ENCODE measurements at places on chromosomes 3 and 15.

DNA sequence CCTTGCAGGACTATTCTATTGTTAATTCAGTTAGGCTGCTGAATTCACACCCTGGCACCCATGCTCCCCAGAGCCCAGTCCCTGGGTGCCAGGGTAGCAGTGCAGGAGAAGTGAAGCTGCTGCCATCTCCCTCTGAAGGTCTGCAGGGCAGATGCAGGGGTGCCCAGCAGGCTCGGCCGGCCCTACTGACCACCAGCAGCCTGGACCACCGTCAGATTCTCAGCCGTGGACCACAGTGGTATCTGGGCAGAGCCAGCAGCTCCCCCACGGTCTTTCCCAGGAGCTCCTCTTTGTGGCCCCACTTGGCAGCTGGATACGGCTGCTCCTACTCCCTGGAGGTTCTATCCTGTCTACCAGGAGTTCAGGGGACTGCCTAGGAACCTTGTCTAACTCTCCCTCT is 46.8 kb downstream of the ALDH1L1 start:
- no peak for DNase-seq

- DNase-seq, result no peak
Measured at GRCh38 chr15:72235298-72235697, 4.3 kb upstream of the PKM start.

DNA sequence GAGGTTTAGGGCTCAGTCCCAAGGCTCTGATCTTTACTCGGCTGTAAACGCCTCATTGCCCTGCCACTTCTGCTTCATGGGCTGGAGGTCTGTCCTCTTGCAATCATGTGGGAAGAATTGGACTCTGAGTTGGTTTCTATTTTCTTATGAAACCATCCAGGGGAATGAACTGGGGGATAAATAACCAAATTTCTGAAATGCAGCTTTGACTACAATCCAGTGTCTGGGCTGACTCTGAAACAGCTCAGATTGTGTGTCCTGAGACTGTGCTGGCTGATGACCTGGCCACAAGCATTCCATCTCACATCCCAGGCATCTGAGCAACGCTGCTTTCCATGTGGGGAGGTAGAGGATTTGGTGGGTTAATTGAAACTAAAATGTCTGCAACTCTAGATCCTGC is 71.0 kb upstream of the GALNT15 start:
- no peak for DNase-seq

- no peak for DNase-seq
Measured at GRCh38 chr15:69092159-69092558, 68.3 kb upstream of the GLCE start.

DNA sequence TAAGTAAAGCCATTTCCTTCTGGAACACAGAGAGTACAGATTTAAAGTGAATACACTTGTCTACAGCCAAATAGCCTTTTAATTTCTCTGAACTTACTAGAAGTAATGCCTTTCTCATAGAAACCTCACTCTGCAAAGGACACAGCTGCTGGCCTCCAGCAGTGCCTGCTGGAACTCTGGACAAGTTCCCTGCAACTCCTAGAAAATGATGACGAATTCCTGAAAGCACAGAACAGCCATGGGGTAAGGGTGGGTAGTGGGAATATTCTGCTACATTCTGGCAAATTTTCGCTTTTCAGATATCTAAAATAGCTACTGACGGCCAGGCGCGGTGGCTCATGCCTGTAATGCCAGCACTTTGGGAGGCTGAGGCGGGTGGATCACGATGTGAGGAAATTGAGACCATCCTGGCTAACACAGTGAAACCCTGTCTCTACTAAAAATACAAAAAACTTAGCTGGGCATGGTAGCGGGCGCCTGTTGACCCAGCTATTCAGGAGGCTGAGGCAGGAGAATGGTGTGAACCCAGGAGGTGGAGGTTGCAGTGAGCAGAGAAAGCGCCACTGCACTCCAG is 34.4 kb downstream of the RYK start:
- DNase-seq, result no peak

- no peak for DNase-seq
Measured at GRCh38 chr3:172107403-172107802, 68.0 kb downstream of the FNDC3B start.

DNA sequence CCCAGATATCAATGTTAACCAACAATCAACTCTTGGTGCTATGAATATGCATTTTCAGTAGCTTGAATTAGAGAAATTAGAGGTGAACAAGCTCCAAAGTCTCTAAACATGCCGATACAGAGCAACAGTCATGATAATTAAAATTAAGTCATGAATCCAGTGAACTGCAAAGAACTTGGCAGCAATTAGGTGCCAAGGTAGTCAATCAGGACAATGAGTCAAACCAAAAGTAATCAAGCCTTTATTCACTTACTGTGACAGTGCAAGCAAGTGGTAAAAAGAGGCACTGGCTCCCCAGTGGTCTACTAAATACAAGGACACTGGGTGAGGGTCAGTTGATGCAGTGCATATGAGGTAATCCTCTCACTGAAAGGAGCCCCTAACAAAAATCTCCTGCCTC is 1.8 kb downstream of the ZNF770 start:
- no peak for DNase-seq

- no peak for DNase-seq
Measured at GRCh38 chr15:65110676-65111292, 4.2 kb downstream of the UBAP1L start.

DNA sequence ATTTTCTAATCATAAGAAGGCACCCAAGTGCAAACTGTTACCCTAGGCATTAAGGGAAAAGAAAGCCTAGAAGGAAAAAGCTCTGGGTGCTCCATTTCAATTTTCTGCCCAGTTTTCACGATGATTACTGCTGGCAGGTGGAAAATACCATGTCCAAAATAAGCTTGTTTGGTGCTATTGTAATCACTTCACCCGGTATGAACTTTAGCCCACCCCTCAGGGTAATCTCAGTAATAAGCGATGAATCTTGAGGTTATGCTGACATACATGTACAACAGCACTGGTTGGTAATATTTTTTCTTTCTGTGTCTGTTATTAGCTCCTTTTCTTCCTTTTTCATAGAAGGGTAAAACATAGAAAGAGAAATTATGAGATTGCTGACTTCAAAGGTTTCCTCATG is 88.6 kb upstream of the MEX3B start:
- DNase-seq, result no peak

GRCh38 chr3:56985878-56986277 is 74.6 kb upstream of the SPATA12 start:
- no peak for DNase-seq

- DNase-seq, result no peak
Measured at GRCh38 chr3:187491371-187491770, 123.2 kb downstream of the RTP4 start.

DNA sequence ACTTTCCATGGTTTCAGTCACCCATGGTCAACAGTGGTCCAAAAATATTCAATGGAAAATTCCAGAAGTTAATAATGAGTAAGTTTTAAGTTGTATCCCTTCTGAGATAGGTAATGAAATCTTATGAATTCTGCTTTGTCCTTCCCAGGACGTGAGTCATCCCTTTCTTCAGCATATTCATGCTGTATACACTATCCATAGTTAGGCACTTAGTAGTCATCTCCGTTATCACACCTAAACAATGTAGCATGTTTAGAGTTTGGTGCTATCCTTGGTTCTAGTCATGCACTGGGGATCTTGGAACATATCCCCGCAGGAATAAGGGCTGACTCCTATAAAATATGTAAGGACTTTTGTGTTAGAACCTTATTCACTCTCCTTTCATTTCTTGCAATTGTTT is 153.2 kb downstream of the UNC13C start:
- no peak for DNase-seq

GRCh38 chr15:62663547-62663946 is 379.0 kb upstream of the TPM1 start:
- no peak for DNase-seq

- DNase-seq, result no peak
Measured at GRCh38 chr3:132786890-132787289, 64.7 kb upstream of the NPHP3 start.

DNA sequence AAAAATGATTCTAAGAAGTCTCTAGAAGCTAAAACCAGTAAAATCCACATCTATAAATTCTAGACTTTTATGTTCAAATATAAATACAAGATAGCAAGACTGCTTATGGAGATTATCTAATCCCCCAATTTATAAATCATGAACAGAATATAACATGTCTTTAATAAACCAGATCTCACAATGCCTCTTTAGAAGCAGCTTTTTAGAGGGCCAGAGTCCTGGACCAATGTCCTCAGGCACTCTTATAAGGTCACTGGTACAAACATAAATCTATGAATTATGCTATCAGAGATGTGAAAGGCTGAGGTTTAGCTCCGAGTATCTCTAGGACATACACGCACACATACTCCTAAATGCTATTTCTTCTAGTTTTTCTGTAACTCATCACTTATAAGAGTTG is 78.3 kb downstream of the ADAM10 start:
- DNase-seq, result no peak

GRCh38 chr3:153242896-153243295 is 80.9 kb downstream of the RAP2B start:
- no peak for DNase-seq

- no peak for DNase-seq
Measured at GRCh38 chr3:191959876-191960413, 499.0 kb downstream of the PYDC2 start.

GRCh38 chr15:39976291-39977274 is 42.7 kb downstream of the EIF2AK4 start:
- peak; percentile 80 for DNase-seq

DNA sequence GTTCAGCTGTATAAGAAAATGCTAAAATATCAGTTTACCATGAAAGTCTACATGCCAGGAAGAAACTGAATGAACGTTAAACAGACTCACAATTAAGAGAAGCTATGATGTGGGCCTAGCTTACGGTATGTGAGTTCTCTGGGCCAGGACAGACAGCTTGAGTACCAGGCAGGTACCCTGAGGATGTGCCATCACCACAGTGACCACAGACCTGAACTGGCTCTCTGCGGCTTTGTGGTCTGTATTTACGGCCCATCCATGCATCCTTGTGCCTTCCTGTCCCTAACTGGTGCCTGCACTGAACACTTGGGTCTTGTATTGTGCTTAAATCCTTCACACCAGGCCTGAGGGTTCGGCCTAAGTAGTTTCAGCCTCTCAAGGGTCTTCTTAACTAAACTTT is 467.5 kb upstream of the PPP2R3A start:
- no peak for DNase-seq

DNA sequence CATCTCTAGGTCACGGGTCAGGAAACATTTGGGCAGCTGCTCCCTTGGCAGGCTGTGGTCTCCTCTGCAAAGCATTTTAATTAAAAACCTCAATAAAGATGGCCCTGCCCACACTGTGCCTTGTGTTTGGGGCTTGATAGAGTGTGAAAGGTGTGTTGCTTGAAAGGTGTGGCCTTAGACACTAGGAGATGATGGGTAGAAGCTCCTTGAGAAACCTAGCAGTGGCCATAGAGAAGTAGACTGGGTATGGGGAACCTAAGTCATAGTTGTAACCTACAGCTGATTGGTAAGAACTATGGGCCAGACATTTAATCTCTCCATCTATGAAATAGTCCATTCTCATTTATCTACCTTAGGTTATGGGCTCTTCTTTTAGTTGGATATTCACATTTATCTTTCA is 3.3 kb downstream of the JAGN1 start:
- DNase-seq, result no peak

GRCh38 chr3:183553334-183554026 is 2.0 kb downstream of the KLHL6 start:
- no peak for DNase-seq

DNA sequence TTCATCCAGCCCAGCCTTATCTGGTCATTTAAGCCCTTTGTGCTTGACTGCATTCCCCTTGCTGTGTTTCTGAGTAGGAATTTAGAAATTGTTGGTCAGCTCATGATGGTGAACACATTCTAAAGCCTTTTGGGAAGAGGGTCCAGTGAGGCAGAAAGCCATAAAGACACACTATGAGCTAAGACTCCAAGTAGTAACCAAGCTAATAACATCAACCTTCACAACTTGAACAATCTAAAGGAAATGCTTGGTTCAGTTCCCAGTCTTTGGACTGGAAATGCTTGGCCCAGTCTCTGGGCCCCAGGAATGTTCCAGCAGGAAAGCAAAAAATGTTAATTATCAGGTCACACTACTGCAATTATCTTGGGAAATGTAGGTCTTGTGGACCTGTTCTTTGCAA is 7.7 kb downstream of the PLSCR1 start:
- DNase-seq, result peak; percentile 11

GRCh38 chr3:157595259-157595658 is 92.0 kb upstream of the VEPH1 start:
- DNase-seq, result no peak

DNA sequence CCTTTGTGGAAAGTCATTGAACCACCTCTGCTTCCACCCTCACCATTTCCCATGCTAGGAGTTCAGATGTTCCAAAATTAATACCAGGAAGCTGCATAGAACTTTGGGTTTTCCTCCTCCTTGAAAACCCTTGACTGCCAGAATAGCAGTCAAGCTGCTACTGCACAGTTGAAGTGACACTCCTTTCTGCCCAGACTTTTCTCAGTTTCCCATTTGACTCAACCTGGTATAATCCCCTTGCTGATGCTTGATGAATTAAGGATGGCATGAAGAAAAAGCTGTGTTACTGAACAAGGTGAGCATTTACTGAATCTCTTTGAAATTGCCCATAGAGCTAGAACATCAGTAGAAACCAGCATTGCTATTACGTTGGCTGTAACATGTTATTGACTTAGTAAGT is 286.0 kb downstream of the EDEM1 start:
- no peak for DNase-seq

DNA sequence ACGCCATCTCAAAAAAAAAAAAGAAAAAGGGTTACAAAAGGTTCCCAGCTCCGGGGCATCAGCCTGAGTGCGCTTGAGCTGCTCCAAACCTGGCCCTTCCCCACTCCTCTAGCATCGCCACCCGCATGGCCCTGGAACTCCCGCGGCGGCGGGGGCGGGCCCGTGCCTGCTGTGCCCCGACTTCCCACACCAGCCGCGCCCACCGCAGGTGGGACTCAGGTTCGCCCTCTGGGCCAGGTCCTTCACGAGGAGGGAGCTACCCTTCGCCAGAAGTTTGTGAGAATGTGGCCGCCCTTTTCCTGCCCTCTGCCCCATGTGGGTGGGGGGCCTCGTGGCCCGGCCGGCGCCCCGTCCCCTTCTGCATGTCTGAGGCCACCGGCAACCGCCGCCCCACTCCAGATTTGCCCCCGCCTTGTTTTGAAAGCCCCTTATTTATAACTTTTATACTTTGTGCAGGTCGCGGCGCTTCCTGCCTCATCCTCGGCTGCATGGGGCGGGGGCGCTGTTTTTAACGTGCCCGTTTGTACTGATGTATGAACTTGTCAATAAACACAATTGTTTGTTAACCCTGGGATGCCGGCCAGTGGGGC is 507 bp upstream of the JMJD7 start:
- no peak for DNase-seq

- no peak for DNase-seq
Measured at GRCh38 chr3:35785234-35785888, 146.0 kb downstream of the ARPP21 start.

All from putamen (tissue), 1 donor.